Adrenal gland (tissue), 19 donors: ENCODE measurements at places on chromosomes 12 and 14. TPM values are rescaled to one million over a fixed set of nuclear protein-coding genes. Genes with fewer than 3 reads are reported as not detected.

Gene PAX9
- total RNA-seq = not detected

DNA sequence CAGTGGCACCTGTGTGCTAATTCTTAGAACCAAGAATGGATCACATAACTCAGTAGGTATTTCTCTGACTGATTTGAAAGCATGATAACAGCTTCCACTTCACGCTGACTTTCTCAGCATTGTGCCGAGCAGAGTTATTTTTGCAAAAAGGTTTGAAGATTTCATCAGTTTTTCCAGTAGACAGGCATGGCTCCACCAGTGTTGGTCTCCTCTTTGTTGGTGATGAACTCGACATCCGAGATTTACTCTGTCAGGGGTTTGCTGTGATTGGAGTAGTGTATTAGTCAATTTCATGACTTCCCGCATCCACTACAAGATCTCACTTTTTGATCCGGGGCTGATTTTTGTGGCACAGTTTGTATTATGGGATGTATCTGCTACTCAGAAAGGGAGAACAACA, 85.3 kb downstream of the PRKCH start:
- no peak for DNase-seq
- H3K27ac ChIP-seq = no peak overlapping the region
- H3K36me3 ChIP-seq = no peaks in the 10 kb centered on the region
- no peaks in the 10 kb centered on the region for H3K4me1 ChIP-seq
- H3K4me3 ChIP-seq = no peak overlapping the region

Gene PLEK2
- total RNA-seq = 19.6 TPM

DNA sequence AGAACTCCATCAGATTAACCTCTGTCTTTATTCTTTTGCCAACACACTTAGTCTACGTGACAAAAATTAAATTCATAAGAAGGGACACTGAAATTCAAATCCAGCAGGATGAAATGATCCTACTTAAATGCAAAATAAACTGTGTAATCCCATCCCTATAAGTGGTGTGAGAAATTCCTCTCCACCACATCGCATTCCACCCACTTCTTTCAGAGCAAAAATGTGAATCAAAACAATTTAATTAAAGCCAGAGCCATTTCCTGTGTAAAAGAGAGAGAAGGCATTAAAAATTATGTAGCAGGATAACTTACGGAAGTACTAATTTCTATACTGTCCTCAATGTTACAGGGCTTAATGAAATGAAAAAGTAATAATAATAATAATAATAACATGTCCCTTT, 844.3 kb downstream of the GALC start:
- H3K27me3 ChIP-seq = no peaks in the 10 kb centered on the region

Gene KDM5A
- 90.4 TPM for total RNA-seq

DNA sequence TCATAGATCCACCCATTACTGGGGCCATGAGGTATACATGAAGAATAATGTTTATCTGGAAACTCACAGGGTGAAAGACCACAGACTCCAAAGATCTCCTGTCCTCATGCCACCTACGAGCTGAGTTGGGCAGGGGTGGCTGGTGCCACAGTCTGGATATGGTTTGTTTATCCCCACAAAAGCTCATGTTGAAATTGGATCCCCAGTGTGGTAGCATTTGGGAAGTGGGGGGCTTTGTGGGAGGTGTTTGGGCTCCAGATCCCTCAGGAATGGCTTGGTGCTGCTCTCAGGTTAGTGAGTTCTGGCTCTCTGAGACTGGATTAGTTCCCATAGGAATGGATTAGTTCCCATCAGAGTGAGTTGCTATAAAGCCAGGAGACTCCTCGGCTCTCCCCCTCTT, 192.3 kb upstream of the FSCB start:
- DNase-seq = no peak
- H3K27ac ChIP-seq = no peak overlapping the region
- H3K36me3 ChIP-seq = no peaks in the 10 kb centered on the region
- H3K4me1 ChIP-seq = no peaks in the 10 kb centered on the region
- H3K4me3 ChIP-seq = no peak overlapping the region
- H3K27me3 ChIP-seq = no peaks in the 10 kb centered on the region

- no peaks in the 10 kb centered on the region for H3K27me3 ChIP-seq
- no peak overlapping the region for H3K4me3 ChIP-seq
- no peak overlapping the region for H3K27ac ChIP-seq
- H3K36me3 ChIP-seq = no peaks in the 10 kb centered on the region
Observed at GRCh38 chr12:122927756-122928403, 32.0 kb upstream of the VPS37B start.

- H3K36me3 ChIP-seq = no peaks in the 10 kb centered on the region
- DNase-seq = no peak
- H3K27ac ChIP-seq = no peak overlapping the region
- no peaks in the 10 kb centered on the region for H3K27me3 ChIP-seq
- H3K4me1 ChIP-seq = no peaks in the 10 kb centered on the region
Observed at GRCh38 chr14:20262642-20263128, 23.6 kb downstream of the OR11H4 start.

- H3K4me1 ChIP-seq = no peaks in the 10 kb centered on the region
- no peak for DNase-seq
- H3K4me3 ChIP-seq = no peak overlapping the region
- no peaks in the 10 kb centered on the region for H3K27me3 ChIP-seq
- H3K36me3 ChIP-seq = no peaks in the 10 kb centered on the region
Observed at GRCh38 chr12:103369929-103370328, 125.8 kb downstream of the C12orf42 start.

Gene SPSB2
- total RNA-seq = 12.2 TPM

DNA sequence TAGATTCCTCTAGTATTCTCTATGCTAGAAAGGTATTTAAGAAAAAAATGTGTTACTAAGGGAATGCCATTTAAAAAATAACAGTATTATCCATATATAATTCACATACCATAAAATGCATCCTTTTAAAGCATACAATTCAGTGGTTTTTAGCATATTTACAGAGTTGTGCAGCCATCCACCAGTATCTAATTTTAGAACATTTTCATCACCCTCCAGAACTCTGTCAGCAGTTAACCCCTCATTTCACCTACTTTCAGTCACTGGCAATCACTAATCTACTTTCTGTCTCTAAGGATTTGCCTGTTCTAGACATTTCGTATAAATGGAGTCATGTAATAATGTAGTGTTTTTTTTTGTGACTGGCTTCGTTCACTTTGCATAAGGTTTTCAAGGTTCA, 33.4 kb downstream of the TBC1D15 start:
- peaks cover 10% of the 10 kb centered on the region for H3K36me3 ChIP-seq
- H3K27ac ChIP-seq = no peak overlapping the region
- H3K4me1 ChIP-seq = peaks cover 37% of the 10 kb centered on the region
- H3K4me3 ChIP-seq = no peak overlapping the region

- no peaks in the 10 kb centered on the region for H3K4me1 ChIP-seq
- H3K4me3 ChIP-seq = no peak overlapping the region
- H3K36me3 ChIP-seq = no peaks in the 10 kb centered on the region
Observed at GRCh38 chr12:86623267-86623666, 367.1 kb upstream of the MGAT4C start.

DNA sequence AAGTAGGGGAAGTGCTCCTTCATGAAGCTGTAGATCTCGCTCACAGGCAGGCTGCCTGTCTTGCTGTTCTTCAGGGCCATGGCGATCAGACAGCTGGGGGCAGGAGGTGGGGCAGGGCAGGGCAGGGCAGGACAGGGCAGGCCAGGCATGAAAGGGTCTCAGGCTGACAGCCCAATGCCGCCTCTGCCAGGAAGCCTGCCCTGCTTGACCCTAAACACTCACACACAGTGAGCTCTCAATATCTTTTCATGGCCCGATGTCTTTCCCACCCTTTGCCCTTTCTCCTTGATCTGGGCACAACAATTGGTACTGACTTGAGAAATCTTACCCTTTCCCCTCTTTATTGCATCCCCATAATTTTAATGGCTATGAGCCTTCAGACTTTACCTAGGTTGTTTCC, 22.4 kb downstream of the FOXN4 start:
- H3K4me3 ChIP-seq = no peak overlapping the region
- H3K36me3 ChIP-seq = no peaks in the 10 kb centered on the region
- DNase-seq = no peak
- H3K27ac ChIP-seq = no peak overlapping the region
- H3K4me1 ChIP-seq = no peaks in the 10 kb centered on the region

Gene TAS2R31
- 3.2 TPM for total RNA-seq

DNA sequence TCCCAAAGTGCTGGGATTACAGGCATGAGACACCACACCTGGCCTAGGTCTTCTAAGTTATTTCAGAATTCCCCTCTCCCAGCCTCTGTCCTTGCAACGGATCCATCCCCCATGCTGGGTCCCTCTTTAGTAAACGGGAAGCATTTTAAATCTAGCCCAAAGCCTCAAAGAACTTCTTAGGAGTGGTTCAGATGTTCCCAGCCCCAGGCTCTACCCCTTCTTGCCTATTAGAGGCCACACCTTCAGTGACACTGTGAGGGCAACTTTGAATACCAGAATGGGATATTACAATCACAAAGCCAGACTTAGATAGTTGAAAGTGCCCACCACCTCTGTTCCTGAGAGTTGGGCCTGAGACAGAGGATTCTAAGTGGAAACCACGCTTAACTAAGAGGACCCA, 18.1 kb upstream of the SPPL3 start:
- no peak overlapping the region for H3K4me3 ChIP-seq
- no peaks in the 10 kb centered on the region for H3K4me1 ChIP-seq
- H3K27me3 ChIP-seq = no peaks in the 10 kb centered on the region
- DNase-seq = no peak
- H3K27ac ChIP-seq = no peak overlapping the region

DNA sequence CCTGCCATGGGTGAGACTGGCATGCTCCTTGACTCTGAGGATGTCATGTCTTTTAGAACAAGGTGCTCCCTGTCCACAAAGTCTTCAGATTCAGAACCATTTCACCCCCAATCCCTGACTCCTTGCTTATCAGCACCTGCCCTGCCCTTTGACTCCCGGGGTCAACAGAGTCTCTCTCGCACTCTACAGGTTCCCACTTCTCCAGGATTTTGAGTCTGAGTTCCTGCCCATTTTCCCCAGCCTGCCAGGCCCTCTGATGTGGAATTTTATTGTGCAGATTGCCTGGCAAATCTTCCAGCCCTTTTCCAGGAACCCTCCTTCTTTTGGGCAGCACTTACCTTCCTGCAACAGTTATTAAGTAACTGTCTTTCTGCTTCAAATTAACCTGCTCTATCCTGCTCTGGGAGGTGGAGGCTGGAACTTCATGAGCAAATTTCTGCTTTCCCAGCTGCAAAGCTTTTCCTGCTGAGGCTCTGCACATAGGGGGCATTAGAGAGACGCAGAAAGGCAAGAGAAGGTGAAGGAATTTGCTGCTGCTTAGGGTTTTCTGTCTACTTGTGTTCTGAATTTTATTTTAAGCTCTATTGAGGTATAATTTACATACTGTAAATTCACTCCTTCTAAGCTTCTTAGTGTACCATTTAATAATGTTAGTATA, 259.1 kb downstream of the PCNX1 start:
- H3K27ac ChIP-seq = peak overlapping the region; percentile 90
- peak; percentile 48 for DNase-seq
- H3K27me3 ChIP-seq = no peaks in the 10 kb centered on the region
- peaks cover 27% of the 10 kb centered on the region for H3K4me1 ChIP-seq
- no peak overlapping the region for H3K4me3 ChIP-seq

GRCh38 chr12:123120452-123121166, 30.3 kb downstream of the PITPNM2 start:
- H3K27me3 ChIP-seq = no peaks in the 10 kb centered on the region
- H3K27ac ChIP-seq = peak overlapping the region; percentile 17
- DNase-seq = no peak
- H3K4me3 ChIP-seq = no peak overlapping the region
- peaks cover 19% of the 10 kb centered on the region for H3K4me1 ChIP-seq
- no peaks in the 10 kb centered on the region for H3K36me3 ChIP-seq

Gene TRIM9
- total RNA-seq = 2.5 TPM
